ENCODE measurements at places on chromosomes 12 and 14. TPM values are rescaled to one million over a fixed set of nuclear protein-coding genes. Genes with fewer than 3 reads are reported as not detected.
A peak's percentile ranks its signal among the peaks of the same experiment; 100 is the strongest.

The CLEC4E gene
- total RNA-seq, result 0.07 TPM

The TPH2 gene
- 0.11 TPM for total RNA-seq

The C12orf60 gene
- 3.0 TPM for total RNA-seq

- DNase-seq, result no peak
Observed at GRCh38 chr12:64147011-64147631, 75.0 kb downstream of the KICS2 start.

DNA sequence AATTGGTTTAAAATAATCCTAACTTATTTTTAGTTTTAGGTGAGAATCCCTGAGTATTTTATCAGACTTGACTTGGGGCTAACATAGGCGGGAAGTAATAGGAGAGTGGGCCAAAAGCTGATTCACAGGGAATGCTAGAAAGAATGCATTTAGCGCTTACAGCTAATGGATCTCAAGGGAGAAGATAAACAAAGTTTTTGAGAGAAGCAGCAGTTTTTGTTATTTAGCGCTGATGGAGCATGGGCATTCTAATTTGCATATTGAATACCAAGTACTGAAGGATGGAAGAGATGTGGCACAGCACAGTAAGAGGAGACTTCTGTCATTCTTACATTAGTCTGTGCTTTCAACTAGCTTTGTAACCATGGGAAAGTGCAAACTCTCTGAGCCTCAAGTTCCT lies 436.0 kb upstream of the FBXO33 start:
- DNase-seq, result peak; percentile 12

GRCh38 chr14:104650057-104650980 lies 39.1 kb upstream of the INF2 start:
- DNase-seq, result peak; percentile 99

GRCh38 chr14:94906991-94907587 lies 137.2 kb upstream of the GSC start:
- no peak for DNase-seq

- no peak for DNase-seq
Observed at GRCh38 chr12:46404225-46404631, 31.7 kb upstream of the SLC38A2 start.

- no peak for DNase-seq
Observed at GRCh38 chr12:24879644-24880043, 69.3 kb downstream of the BCAT1 start.

DNA sequence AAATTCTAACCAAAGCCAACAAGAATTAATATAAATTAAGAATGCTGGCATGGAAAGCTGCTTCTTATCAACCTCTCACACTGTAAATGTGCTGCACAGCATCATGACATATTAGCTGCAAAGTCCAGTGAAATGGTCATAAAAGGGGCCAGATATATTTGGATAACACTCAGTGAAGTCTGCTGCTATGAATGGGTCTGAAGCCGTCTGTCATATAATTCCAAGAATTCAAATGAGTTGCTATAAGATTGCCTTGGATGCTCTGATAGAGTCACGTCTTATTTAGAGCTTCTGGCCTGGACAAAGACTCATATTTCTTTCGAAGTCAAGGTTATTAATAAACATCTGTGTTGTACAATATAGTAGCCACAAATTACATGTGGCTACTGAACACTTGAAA lies 54.3 kb upstream of the OVCH1 start:
- DNase-seq, result no peak

- no peak for DNase-seq
Observed at GRCh38 chr12:131507094-131507493, 203.8 kb upstream of the SFSWAP start.

- DNase-seq, result no peak
Observed at GRCh38 chr12:22321638-22322037, 12.9 kb downstream of the ST8SIA1 start.

The AMDHD1 gene
- 0.41 TPM for total RNA-seq

DNA sequence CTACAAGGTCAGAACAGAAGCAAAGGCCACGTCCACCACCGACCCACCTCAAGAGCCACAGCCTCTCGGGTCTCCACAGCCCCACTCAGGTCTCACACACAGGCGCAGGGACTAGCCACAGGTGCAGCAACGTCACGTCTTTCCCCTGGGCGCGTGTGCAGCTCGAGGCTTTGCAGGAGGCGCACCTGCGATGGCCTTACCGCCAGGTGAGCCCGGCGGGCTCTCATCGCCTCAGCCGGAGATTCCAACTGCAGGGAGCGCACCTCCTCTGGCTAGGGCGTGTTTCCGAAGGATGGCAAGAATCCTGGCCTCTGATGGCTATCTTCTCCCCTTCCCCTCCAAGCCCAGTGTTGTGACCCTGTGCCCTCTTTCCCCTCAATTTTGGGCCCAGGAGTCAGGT lies at the start of gene HIGD1C:
Gene HIGD1C, plus strand, starts transcription at position 35 of the 400 bp plus-strand sequence. CDS start 1,455 bp downstream, outside the sequence.
- DNase-seq, result peak; percentile 36

The CCDC177 gene
- 0.17 TPM for total RNA-seq

DNA sequence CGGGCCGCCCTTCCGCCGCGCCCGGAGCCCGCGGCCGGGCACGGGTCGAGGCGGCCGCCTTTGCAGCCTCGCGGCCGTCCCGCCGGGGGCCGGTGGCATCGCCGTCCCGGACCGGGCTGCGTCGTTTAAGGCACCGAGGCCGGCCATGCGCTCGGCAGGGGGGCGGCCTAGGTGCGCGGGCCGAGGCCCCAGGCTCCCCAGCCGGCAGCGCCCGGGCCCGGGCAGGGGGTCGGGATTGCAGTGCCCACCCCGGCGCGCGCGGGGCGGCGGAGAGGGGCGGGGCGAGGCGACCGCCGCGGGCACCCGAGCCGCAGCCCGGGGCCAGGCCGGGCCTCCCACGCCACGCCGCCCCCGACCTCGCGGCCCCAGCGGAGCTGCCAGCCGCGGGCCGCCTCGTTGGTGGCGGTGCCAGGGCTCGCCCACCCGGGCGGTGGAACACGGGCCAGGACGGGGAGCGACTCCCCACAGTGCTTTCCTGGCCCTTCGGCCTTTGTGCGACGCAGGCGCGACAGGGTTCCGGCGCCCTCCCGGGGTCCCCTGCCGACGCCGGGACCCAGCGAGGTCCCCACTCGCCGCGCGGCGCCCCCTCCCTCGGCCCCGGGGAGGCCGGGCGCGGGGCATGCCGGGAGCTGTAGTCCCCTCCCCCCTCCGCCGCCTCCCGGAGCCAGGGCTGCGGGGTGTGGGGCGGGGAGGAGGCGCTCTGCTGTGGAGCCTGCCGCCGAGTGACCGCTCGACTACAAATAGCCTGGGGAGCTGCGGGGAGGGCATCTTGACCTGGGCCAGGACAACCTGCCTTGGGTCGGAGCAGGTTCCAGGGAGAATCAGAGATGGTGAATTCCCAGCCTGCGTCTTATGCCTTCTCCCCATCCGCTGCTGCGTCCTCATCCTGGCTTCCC lies 769 bp downstream of the FKBP4 start:
- peak; percentile 96 for DNase-seq

DNA sequence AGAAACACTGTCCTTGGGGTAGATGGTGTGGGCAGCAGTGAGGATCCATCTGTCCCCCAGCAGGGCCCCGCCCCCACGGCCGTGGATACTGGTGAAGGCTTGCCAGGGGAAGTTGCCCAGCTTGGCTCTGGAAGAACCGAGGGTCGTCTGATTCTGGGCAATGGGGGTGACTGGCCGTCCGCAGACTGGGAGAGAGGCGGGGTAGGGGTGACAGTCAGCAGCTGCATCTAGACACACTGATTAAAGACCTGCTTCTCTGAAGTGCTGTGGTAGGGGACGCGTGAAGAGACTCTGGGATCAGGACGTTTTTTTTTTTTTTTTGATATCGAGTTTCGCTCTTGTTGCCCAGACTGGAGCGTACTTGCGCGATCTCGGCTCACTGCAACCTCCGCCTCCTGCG lies 4.7 kb upstream of the C1R start:
- DNase-seq, result no peak

- DNase-seq, result no peak
Observed at GRCh38 chr12:131493068-131493826, 217.6 kb upstream of the SFSWAP start.

- no peak for DNase-seq
Observed at GRCh38 chr12:89427508-89428156, 75.3 kb upstream of the DUSP6 start.
